ENCODE measurements at places on chromosomes 1 and 21.

DNA sequence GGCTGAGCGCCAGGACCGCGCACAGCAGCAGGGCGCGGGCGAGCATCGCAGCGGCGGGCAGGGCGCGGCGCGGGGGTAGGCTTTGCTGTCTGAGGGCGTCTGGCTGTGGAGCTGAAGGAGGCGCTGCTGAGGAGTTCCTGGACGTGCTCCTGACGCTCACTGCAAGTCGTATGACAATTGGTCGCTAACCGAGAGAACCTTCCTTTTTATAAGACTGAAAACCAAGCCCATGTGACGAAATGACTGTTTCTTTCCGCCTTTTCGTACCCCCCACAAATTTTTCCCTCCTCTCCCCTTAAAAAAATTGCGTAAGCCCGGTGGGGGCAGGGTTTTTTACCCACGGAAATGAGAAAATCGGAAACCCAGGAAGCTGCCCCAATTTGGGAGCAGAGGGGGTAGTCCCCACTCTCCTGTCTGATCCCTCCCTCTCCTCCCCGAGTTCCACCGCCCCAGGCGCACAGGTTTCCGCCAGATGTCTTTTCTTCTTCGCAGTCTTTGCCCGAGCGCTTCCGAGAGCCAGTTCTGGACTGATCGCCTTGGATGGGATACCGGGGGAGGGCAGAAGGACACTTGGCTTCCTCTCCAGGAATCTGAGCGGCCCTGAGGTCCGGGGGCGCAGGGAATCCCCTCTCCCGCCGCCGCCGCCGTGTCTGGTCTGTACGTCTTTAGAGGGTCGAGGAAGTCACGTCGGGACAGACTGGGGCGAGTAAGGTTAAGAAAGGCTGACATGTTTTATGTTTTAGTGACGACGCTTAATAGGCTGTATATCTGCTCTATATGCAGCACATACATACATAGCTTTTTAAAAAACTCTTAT, at the start of gene PTGS2:
Gene PTGS2, minus strand, starts transcription at position 179 of the 817 bp plus-strand sequence. Its CDS starts 133 bp downstream, at position 46.
- DNase-seq: no peak

DNA sequence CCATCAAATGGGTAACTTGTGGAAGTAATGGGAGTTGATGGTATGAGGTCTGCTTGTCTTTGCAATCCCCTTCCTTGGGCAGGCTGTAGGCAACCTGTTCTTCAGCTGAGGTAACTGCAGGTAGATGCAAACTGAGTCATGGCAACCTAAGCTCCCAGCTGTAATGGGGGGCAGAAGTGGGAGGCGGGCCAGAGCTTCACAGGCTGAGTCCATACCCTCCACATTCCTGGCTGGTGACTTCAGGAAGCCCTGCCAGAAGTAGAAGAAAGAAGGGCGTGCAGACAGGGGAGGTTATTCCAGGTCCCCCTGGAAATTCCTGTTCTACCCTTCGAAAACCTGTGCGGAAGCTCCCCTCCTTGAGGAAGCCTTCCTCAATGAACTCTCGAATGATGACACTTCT, 44.9 kb downstream of the ARHGEF11 start:
- DNase-seq: no peak

DNA sequence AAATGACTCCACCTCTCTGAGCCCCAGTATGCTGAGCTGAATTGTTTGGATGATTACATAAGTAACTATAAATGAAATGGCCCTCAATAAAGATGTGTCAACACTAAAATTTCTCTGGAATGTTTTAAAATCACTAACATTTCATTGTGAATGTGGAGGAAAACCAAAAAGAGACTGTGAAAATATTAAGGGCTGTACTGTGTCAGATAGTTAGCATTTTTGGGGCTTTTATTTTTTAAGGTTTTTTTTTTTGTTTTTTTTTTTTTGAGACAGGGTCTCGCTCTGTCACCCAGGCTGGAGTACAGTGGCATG, 6.3 kb downstream of the MYOC start:
- DNase-seq: no peak

GRCh38 chr1:198167436-198167934, 10.7 kb downstream of the NEK7 start:
- no peak for DNase-seq

DNA sequence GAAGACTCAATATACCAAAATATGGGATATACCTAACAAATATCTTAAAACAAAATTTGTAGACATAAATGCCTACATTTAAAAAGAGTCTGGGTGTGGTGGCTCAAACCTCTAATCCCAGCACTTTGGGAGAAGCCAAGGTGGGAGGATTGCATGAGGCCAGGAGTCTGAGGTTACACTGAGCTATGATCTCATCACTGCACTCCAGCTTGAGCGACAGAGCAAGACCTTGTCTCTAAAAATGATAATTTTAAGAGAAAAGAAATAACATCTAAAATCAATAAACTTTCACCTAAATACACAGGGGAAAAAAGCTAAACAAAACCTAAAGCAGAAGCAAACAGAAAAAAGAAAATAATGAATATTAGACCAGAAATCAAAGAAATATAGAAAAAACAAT, 102.7 kb upstream of the PBX1 start:
- no peak for DNase-seq

DNA sequence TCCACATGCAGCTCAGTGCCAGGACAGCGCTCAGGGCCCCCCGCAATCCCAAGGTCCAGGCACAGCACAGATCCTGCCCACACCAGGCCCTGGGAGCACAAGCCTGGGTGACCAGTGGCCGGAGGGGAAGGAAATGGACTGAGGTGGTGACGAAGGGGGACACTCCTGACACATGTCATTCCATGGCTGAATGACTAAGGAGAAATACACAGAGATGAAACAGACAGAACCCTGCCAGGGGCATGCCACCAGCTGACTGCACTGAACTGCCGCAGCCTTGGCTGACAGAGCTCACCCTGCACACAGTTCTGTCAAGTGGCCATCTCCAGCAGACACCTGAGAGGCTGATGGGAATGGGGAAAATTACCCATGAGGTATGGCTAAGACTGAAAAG, 56.1 kb downstream of the HSF2BP start:
- no peak for DNase-seq

GRCh38 chr21:15754640-15755039, 24.9 kb downstream of the USP25 start:
- DNase-seq: no peak

GRCh38 chr1:19619697-19620384, 24.3 kb upstream of the NBL1 start:
- no peak for DNase-seq

- no peak for DNase-seq
Measured at GRCh38 chr21:35609263-35609662, 451.1 kb downstream of the SETD4 start.

DNA sequence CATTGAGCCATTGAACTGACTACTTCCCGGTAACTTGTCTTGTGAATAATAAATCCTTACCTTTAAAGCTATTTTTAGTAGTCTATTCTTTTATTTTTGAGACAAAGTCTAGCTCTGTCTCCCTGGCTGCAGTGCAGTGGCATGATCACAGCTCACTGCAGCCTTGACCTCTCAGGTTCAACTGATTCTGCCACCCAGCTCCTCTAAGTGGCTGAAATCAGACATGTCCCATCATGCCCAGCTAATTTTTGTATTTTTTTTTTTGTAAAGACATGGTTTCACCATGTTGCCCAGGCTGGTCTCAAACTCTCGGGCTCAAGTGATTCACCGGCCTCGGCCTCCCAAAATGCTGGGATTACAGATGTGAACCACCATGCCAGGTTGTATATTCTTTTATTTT, 59.3 kb upstream of the PTGS2 start:
- DNase-seq: no peak

- DNase-seq: no peak
Measured at GRCh38 chr1:172742599-172743500, 83.9 kb downstream of the FASLG start.

GRCh38 chr1:98700228-98700627, 38.7 kb downstream of the SNX7 start:
- no peak for DNase-seq

- DNase-seq: no peak
Measured at GRCh38 chr1:183998045-183998444, 39.5 kb downstream of the COLGALT2 start.

- no peak for DNase-seq
Measured at GRCh38 chr1:164926107-164926506, 367.1 kb downstream of the PBX1 start.

DNA sequence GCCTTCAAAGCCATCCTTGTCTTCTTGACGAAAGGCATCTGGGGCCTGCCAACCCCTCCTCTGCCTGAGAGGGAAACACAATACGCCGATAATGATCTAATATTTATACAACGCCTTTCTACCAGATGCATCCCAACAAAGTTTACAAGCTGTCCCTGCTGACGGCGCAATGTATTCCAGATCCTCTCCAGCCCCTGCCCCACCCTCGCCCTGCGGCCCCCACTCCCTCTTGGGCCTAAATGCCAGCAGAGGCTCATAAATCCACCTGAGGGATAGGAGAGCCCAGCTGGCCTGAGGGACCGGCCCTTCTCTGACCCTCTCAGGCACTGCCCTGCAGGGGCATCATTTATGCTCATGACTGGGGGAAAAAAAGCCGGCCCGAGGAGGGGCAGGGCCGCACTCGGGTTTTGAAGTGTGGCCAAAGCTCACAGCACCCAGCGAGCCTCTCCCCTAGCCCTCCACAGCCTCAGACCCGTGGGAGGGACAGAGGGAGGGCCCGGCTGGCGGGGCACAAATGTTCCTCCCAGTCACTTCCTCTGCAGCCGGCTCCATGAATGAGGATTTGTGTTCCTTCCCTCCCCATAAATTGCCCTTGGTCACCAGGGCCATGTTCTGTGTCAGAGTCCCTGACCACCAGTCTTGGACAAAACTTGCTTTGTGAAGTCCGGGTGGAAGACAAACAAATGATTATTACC, 140.3 kb downstream of the FOXD2 start:
- DNase-seq: no peak

- no peak for DNase-seq
Measured at GRCh38 chr1:6928106-6928885, 143.0 kb downstream of the CAMTA1 start.

- DNase-seq: no peak
Measured at GRCh38 chr1:231192620-231193163, 30.8 kb downstream of the TRIM67 start.

GRCh38 chr1:40634901-40635655, 30.4 kb downstream of the RIMS3 start:
- no peak for DNase-seq

DNA sequence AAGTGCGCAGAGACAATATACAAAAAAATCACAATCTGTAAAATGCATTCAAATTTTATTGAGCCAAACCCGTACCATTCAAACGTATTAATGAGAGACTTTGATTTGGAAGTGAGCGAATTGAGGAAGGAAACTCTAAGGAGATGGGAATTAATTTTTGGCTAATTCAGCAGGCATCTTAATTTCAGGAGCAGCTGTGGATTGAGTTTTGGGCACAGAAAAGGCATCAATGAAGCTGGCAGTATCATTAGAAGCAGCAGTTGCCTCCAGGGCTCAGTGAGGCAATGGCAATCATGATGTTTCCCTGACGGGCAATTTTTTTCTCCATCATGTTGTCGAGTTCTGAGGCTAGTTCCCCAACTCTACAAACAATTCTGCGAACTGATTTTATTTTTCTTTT, 2041.6 kb downstream of the NCAM2 start:
- DNase-seq: no peak

GRCh38 chr1:57517587-57518374, 93.9 kb upstream of the DAB1 start:
- DNase-seq: no peak

GRCh38 chr21:26120828-26121227, 49.7 kb downstream of the APP start:
- DNase-seq: no peak

DNA sequence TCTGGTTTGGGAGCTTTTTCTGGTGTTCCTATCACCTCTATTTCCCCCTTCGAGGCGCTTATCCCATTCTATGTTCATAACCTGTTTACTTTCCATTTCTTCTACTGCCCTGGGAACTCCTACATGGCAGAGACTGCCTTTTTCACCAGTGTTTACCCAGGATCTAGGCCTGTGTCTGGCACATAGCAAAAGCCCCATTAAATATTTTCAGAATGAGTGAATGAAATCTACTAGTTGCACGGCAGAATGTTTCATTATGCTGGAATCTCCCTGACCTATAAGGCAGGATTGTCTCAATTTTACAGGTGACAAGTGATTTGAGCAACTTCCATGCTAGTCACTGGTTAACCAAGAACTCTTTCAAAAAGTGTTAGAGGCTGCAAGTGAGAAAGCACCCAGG, 70.1 kb downstream of the PGM1 start:
- no peak for DNase-seq

DNA sequence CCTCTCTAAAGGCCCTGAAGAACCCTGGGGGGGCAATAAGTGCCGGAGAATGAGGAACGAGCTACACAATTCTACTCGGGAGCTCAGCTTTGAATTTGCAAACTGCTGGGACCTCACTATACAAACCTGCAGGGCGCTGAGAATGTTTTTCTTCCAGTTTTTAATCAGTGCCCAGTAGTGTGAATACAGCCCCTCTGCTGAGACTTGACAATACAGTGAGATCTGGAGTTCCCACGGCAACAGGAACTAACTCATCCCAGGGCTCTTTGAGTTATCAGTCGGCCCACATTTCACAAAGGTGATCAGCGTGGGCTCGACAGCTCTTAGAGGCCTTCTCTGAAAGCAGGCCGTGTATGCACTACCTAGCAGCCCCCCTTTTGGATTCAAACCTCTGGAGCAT, 41.7 kb downstream of the TMEM53 start:
- no peak for DNase-seq

DNA sequence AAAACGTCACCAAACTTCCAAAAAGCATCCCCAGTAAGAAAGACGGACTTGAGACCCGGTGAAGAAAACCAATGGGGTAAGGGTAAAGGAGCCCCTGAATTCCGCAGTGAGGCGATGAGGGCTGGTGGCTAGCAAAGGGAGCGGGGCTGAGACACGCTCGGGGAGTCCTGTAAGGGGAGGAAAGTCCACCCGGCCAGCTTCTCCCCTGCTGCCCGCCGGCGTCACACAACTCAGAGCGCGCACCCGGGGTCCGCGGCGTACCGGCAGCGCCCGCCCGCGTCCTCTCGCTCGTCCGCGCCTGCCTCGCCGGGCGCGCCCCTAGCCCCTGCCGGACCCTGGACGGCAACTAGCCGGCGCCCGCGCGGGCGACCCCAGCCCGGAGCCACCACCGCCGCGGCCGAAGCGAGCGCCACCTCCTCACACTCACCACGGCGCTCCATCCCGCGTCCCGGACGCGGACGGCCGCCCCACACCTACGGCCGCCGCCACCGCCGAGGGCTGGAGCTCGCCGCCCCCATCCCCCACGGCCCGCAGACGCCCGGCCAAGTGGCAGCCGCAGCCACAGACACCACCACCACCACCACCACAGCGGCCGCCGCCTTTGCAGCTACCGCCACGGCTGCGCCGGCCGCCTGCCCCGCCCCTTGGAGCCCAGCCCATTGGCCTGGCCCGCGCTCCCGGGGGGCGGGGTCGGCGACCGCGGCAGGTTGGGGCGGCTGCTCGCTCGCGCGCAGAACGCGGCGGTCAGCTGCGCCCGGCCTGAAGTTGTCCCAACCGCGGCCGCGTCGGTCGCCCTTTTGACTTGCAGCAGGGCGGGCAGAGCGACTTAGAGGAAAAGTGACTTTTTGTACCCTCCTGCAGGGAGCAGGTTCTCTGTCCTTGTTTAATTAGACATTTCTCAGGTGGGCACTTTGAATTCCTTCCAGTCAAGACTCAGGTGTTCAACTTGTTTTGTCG, 10.0 kb upstream of the ARHGAP29 start:
- no peak for DNase-seq
